Skeletal muscle cell (primary cell): ENCODE measurements at places on chromosomes 3 and 15.

GRCh38 chr15:70383856-70384255, 286.1 kb upstream of the TLE3 start:
- no peak for DNase-seq

DNA sequence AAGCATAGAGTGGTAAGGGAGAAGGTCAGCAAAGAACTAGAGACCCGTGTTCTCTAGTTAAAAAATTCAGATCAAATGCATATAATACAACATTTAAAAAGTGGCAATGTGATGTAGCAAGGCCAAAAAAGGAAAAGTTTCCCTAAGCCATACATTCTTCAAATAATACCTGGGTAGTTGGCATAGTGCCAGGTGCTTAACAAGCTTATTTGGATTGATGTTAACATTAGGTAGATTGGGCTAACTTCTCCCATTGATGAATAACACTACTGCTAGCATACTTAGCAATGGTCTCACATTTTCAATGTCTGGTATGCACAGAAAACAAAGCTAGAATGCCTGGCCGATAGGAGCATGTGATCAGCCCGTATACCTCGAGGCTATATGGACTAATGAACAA, 283.6 kb upstream of the RARB start:
- no peak for DNase-seq

GRCh38 chr3:14410503-14411165, 8.2 kb downstream of the SLC6A6 start:
- DNase-seq = peak; percentile 75

DNA sequence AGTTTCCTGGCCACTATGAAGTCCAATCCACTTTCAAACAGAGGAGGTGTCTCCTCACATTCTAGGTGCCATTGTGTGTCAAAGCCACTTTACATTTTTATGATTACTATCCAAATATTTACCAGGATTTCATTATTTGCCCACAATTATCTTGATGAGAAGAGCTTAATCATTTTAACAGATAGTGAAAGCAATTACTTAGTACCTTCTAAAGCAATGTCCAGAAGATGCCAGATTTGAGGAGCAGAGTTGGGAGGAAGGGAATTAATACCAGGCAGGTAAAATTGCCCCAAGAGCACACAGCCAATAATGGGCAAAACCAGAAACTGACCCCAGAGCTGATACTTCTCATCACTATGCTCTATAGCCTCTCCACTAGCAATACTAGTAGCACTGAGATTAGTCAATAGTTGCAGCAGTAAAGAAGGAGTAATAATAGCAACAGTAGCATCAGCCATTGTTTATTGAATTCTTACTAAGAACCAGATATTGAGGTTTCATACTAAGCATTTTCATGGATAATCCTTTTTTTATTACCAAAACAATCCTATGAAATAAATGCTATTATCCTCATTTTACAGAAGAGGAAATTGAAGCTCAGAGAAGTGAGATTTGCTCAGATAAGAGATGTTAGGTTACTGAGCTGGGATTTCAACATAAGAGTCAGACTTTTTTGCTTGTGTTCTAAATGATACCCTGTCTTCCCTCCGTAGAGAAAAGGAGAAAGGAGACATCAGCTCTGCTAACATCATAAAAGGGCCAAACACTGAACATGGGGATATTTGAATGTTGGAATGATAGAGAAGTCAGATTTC, 509.3 kb upstream of the CFAP20DC start:
- DNase-seq = no peak

DNA sequence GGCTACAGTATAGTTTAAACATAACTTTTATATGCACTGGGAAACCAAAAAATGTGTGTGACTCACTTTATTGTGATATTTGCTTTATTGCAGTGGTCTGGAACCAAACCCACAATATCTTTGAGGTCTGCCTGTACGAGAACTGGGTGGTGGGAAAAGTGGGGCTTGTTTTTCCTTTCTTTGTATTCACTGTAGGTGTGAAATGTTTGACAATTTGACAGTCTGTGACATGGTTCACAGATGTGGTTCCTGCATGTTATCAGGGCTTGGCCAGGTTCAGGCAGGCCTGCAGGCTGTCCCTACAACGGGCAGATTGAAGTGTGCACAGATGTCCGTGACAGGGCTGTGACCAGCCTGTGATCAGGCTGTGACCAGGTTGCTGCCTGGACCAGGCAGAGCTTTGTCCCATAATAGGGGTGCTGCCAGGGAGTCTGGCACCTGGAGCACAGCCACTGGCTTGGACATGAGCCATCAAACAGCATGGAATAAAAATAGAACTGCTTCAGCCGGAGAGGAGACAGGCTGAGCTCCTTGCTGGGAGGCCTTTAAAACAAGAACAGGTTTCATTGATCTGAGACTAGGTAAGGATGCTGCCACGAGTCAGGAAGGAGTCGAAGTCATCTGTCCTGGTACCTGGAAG, 61.0 kb downstream of the KLF13 start:
- DNase-seq = no peak

DNA sequence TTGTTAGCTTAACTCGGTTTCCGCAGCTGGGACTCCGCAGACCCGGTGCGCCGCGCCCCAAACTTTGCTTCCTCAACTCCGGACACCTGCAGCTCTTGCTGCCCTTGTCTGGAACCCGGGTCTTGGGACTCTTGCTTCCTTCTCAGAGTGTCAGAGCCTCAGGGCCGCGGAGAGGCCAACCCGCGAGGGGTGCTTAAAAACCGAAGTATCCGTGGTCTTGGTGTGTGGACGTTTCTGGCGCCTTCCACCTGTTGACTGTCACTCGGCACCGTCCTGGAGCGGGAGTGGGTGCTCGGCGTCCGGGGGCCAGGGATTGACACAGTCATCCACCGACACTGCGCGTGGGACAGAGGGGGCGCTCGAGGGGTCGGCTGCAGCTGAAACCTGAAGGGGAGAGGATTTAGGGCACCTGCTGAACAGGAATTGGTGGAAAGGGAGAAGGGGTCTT, 386 bp downstream of the SQOR start:
- no peak for DNase-seq

DNA sequence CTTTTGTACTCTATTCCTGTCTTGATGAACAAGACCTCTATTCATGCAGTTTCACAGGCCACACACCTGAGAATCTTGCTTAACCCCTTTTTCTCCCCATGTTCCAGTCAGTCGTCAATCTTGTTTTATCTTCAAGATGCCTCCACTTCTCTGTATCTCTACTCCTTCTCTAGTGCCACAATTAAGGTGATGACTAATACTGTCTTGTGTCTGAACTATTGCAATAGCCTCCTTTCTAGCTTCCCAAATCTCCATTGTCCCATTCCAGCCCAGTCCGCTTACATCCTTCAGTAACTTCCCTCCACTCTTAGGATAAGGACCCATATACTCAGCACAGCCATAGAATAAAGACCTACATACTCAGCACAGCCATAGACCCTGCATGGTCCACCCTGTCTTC, 24.7 kb downstream of the CHST14 start:
- DNase-seq = no peak

DNA sequence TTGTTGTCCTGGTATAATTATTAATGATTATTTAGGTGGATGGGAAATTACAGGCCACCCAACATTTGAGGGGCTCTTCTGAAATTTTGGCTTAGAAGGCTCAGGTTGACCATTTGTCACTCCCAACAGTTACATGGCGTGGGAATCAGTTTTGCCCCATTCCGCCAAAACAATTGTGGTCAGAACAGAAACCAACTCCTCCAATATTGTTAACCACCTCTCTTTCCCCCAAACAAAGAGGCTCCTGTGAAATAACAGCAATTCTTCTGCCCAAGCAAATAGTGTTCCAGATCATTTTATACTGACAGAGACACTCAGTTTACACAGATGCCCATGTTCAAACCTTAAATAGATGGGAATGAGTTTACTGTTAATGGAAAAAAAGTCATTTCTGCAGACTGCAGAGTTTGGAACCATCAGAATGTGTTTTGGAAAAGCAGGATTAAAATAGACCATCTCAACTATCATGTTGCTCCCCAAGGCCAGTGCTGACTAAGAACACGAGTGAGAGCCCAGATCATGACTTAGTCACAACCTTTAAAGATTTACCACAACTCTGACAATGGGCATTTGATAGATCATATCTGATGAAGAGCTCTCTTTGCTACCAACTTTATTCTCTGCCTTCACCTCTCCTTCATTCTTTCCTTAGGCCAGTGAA, 102.1 kb downstream of the DUT start:
- DNase-seq = no peak

DNA sequence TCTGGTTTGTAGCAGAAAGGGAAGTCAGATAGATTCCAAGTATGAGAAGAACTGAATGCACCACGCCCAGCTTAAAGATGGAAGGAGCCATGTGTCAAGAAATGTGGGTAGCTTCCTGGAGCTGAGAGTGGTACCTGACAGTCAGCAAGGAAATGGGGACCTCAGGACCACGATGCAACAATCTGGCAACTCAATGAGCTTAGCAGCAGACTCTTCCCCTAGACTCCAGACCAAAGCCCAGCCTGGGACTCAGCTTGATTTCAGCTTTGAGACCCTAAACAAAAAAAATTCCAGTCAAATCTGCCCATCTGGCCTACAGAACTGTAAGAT, 24.4 kb downstream of the MIX23 start:
- no peak for DNase-seq

DNA sequence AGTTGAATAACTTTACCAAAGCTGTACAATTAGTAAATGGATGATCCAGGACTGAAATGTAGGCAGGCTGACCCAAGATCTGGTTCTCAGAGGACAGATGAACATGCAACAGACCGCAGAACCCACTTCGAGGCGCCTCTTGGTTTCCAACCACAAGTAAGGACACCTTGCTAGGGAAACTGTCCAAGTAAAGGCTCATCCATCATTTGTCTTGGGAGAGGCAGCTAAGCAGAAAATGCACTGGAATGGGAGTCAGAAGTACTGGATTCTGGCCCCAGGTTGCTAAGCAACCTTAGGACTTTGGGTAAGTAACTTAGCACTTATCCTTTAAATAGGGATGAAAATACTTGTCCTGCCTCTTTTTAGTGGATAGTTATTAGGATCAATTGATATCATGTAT, 366.3 kb upstream of the LRRC3B start:
- DNase-seq = no peak

DNA sequence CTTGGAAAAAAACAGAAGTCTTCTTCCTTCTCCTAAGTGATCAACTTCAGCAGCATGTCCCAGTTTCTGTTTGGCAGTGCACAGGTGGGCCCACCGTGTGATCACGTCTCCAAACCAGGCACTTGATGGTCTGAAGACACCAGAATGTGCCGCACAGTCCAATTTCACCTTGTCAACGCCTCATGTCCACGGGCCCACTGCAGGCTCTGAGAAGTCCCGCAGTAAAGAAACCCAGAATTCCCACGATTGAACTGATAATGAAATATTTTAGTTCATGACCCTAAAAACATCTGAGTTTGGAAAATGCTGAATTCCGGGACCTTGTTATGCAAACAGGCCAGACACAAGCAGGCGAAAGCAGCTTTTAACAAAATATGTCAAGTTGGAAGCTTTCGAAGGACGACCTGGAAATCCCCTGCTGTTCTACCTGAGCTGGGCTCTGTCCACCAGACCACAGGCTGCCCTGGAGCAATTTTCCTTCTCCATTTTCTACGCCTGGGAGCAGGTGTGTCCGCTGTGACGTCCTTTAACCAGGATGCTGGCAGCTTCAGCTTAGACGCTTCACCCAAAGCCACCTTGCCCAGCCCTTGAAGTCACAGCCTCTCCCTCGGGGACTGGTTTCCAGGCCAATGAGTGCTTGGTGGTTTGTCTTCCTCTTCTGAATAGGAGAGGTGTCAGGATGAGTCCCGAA, 167.8 kb upstream of the IQSEC1 start:
- no peak for DNase-seq

GRCh38 chr15:50247819-50248655, 17.5 kb downstream of the HDC start:
- DNase-seq = no peak

DNA sequence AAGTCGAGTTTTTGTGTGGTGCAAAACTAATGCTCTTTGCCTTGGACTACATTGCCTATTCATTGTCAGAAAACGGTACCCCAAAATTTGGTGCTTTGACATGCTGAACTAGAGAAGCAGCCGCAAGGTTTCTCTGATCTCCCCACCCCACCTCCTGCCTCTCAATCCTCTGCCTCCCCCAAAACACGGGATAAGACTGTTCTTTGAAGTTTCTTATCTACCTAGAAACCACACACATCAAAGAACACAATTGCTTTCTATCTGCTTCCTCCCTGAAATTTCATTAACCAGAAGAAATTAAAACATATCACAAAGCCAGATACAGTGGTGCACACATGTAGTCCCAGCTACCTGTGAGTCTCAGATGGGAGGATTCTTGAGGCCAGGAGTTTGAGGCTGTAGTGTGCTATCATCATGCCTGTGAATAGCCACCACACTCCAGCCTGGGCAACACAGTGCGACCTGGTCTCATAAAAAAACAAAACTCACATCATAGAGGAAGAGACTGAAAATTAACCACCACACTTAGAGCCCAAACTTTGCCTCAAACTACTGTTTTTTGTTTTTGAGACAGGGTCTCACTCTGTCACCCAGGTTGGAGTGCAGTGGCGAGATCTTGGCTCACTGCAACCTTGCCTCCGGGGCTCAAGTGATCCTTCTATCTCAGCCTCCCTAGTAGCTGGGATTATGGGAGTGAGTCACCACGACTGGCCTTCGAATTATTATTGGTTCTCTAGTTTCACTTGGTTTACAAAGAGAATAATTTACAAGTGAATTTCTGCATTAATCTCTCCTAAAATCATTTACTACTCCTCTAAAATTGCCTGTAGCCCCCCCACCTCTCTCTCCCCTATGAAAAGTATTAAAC, 2.7 kb upstream of the PCNP start:
- no peak for DNase-seq

- DNase-seq = no peak
These were observed 69.3 kb upstream of the BFSP2 start for GRCh38 chr3:133330522-133330921.

- DNase-seq = no peak
These were observed 3.9 kb downstream of the B4GALT4 start for GRCh38 chr3:119236756-119237155.

GRCh38 chr3:99818818-99819217, 1.2 kb downstream of the CMSS1 start:
- DNase-seq = no peak

GRCh38 chr3:98702166-98702565, 61.0 kb upstream of the ST3GAL6 start:
- no peak for DNase-seq

GRCh38 chr3:15216501-15216900, 10.5 kb downstream of the CAPN7 start:
- no peak for DNase-seq
